M059J (cell line): ENCODE measurements at places on chromosomes 13 and 19.

DNA sequence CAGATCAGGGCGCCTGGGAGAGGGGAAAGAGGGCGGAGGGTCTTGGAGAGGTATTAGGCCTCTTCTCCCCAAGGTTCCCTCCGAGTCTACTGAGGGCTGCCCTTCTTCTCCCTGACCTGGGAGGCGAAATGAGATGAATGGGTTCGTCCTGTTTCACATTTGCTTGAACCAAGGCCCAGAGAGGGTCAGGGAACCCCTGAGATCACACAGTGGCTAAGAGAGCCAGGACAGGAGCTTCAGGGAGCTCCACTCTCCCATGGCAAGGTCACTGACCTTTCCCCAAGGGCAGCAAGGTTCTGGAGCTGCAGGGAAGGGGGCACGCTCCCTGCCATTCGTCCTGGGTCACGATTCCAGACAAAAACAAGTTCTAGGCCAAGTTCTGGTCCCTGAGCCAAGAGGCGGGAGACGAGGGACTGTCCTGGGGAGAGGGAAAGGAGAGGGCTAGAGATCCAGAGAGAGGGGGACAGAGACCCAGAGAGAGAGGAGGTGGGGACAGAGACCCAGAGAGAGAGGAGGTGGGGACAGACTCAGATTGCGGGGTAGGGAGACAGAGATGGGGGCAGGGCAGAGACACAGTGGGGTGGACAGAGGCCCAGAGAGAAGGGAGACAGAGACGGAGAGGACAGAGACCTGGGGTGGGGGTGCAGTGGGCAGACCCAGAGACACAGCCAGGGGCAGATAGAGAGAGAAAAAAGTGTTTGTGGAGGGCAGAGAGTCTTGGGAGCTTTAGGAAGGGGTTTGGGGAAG lies 541 bp downstream of the ASPDH start:
- DNase-seq: no peak

GRCh38 chr13:47841151-47841550 lies 159.9 kb downstream of the SUCLA2 start:
- no peak for DNase-seq

DNA sequence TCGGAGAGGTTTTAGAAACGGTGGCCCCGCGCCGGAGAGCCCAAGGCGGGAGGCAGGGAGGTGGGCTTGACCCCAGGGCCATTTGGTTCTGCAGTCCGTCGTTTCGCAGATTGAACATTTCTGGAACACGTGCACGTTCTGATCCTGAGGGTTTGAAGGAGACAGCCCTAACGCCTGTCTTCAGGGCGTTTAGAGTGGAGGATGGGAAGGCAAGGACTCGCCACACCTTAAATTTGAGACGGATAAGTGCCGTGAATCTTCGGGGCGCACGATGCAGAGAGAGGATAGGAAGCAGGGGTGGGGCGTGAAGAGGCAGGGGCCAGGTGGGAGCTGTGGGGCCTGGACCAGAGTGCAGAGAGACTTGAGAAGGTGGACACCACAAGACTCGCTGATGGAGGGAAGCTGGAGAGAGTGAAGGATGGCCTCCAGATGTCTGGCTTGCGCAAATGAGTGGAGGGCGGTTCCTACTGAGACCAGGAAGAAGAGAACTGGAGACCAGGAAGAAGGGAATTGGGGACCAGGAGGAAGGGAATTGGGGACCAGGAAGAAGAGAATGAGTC lies 804 bp upstream of the MIER2 start:
- no peak for DNase-seq

DNA sequence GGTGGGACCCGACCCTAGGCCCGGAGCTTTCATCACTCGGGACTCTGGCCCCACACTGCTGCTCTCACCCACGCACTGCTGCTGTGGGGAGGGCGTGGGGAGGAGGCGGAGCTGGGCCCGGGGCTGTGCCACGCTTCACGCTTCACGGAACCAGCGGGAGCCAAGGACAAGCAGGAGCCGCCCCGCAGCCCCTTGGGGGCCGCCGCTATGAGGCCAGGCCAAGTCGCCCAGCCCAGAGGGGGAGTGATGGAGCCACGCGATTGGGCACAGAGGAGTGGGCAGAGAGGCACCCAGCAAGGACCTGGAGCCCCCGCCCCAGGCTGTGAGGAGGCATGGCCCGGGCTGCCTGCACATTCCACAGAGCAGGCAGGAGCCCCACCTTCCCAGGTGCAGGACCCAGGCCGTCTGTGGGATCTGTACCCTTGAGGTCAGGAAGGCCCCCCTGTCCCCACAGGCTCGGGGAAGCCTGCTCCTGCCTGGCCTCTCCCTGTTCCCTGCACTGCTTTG lies 10.2 kb upstream of the SUPT20H start:
- DNase-seq: no peak

DNA sequence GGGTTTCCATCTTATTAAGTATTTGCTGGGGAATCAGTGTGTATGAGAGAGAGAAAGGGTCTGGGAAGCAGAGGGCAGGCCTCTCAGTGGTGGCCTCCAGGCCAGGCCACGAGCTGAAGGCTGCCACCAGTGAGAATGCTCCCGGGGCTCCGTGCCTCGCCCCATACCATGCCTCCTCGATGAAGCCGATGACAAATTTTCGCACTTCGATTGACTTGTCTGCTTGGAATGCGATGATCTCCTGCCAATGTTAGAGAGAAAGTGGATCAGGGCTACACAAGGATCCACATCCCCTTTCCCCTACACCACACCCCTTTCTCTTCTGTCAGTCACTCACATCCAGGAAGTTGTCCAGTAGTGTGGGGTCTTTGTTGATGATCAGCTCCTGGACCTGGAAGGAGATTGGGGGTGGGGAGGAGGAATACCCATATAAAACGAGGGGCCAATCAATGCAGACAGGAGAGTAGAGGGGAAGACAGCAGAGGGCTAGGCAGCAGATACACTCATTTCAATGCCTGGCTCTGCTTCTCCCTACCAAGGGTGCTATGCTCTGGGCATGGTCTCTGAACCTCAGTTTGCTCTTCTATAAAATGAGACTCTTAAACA lies 10.7 kb downstream of the SYMPK start:
- peak; percentile 24 for DNase-seq

DNA sequence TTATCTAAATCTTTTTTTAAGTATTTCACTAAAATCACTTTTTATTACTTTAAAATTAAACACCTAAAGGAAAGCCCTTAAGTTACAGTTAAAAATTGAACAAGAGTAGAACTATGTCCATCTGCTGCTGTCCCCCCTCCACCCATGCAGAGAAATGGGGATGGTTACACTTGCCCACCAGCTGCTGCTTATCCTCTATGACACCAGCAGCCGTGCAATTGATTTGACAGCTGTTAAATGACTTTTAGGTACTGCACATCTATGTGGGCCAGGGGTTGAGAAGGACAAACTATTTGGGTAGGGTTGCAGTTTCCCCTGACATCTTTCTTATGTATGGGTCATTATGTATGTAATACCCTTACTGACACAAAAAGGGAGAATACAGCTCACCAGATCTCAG lies 77.2 kb downstream of the TBC1D4 start:
- no peak for DNase-seq

DNA sequence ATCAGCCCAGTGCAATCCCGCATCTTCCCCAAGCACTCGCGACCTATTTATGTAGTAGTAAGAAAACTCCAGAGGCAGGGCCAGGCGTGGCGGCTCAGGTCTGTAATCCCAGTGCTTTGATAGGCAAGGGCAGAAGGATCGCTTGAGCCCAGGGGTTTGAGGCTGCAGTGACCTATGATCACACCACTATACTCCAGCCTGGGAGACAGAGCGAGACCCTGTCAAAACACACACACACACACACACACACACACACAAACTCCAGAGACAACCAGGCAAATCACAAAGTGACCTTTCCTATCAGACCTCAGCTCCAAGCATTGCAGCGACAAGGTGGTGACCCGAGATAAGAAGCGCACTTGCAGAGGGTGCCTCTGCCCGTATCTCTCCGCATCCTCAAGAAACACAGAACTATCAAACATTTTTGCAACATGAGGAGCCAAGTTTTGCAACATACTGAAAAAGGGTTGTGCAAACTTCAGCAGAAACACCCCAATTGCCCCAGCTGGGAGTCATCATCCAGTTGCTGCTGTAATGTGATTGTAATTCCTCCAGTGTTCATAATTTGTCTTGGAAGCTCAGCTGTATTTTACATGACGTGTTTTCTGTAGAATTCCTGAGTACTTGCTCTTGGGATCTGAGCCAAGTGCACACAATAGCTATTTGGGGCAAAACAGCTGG lies 8.7 kb upstream of the KLF2 start:
- DNase-seq: peak; percentile 75

- DNase-seq: peak; percentile 93
Observed at GRCh38 chr19:5913739-5914357, at the start of gene CAPS. TSS of gene CAPS (plus strand) at chr19:5914254. CDS start at chr19:5914407, 153 bp downstream.
